Osteocyte (in vitro differentiated cells): ENCODE measurements at places on chromosomes 1 and 21. TPM values are rescaled to one million over a fixed set of nuclear protein-coding genes. Genes with fewer than 3 reads are reported as not detected.
A peak's percentile ranks its signal among the peaks of the same experiment; 100 is the strongest.

Gene PIAS3
- total RNA-seq, result 47.0 and 48.7 TPM in 2 replicates

Gene CFHR5
- total RNA-seq, result not detected in 2 replicates

Gene OR2AK2
- not detected in 2 replicates for total RNA-seq

Gene DPT
- 1.1 and 1.4 TPM in 2 replicates for total RNA-seq

Gene NLRP3
- total RNA-seq, result 0.16 and 0.44 TPM in 2 replicates

Gene AMY1C
- total RNA-seq, result not detected in 2 replicates

Gene IGSF9
- total RNA-seq, result not detected in 2 replicates

Gene CD247
- not detected in 2 replicates for total RNA-seq

Gene RHBDL2
- not detected in 2 replicates for total RNA-seq

Gene RCOR3
- total RNA-seq, result 51.0 and 54.6 TPM in 2 replicates

DNA sequence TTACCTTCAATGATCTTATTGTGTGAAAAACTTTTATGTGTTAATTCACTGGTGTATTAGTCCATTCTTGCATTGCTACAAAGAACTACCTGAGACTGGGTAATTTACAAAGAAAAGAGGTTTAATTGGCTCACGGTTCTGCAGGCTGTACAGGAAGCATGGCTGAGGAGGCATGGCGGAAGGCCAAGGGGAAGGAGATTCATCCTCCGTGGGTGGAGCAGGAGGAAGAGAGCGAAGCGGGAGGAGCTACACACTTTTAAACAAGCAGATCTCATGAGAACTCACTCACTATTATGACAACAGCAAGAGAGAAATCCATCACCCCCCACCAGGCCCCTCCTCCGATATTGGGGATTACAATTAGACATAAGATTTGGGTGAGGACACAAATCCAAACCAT is 44.2 kb upstream of the RGS7 start:
- no peak for DNase-seq
- H3K36me3 ChIP-seq, result no peaks in the 10 kb centered on the region
- H3K4me3 ChIP-seq, result no peak overlapping the region
- H3K27ac ChIP-seq, result no peak overlapping the region
- H3K4me1 ChIP-seq, result peaks cover 23% of the 10 kb centered on the region

GRCh38 chr21:35764586-35764985 is 295.7 kb downstream of the SETD4 start:
- H3K36me3 ChIP-seq, result no peaks in the 10 kb centered on the region
- H3K4me1 ChIP-seq, result no peaks in the 10 kb centered on the region
- DNase-seq, result peak; percentile 0
- no peak overlapping the region for H3K27ac ChIP-seq
- no peak overlapping the region for H3K4me3 ChIP-seq

DNA sequence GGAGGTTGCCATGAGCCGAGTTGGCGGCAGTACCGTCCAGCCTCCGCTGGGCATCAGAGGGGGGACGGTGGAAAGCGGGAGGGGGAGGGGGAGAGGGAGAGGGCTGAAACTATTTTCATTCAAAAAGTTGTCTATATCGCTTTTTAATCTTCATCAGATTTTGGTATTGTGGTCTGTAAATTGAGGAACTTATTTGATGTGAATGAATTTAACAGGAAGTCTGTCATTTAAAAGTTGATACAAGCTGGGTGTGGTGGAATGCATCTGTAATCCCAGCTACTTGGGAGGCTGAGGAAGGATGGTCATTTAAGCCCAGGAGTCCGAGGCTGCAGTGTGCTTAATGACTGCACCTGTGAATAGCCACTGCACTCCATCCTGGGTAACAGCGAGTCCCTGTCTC is 3.0 kb upstream of the EPHX4 start:
- DNase-seq, result no peak
- H3K27me3 ChIP-seq, result peaks cover 5% of the 10 kb centered on the region

DNA sequence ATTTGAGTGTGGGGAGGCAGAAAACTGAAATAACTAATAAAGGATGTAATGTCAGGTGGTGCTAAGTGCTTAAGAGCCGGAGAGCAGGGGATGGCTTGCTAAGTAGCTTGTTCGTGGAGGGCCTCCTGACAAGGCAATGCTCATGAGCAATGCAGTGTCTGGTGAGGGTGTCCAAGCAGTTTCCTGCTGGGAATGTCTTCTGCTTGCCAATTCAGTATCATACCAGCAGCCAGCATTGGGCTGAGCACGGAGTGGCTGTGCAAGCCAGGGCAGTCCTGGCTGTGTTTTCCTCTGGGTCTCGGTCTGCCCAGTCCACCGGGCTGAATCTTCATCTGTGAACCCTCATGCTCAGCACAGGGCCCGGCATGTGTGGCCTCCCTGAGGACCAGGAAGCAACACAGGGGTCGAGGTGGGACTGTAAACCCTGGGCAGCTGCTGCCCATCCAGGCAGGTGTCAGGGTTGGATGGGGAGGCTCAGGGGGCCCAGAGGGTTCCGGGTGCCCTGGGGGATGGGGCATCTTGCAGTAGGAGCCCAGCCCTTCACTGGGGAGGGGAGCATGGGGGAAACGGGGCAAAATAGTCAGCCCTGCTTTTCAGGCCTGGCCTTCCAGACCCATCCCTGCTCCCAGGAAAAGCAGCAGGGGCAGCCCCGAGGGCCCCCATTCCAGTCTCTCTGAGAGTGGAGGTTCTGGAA is 27.5 kb downstream of the EDN2 start:
- H3K36me3 ChIP-seq, result no peaks in the 10 kb centered on the region
- H3K4me1 ChIP-seq, result peaks cover 41% of the 10 kb centered on the region
- no peak overlapping the region for H3K4me3 ChIP-seq
- H3K27ac ChIP-seq, result no peak overlapping the region

- no peak overlapping the region for H3K4me3 ChIP-seq
- H3K36me3 ChIP-seq, result no peaks in the 10 kb centered on the region
- H3K4me1 ChIP-seq, result no peaks in the 10 kb centered on the region
- H3K27me3 ChIP-seq, result peaks cover 26% of the 10 kb centered on the region
- H3K27ac ChIP-seq, result no peak overlapping the region
Observed at GRCh38 chr1:24900486-24900849, 29.6 kb downstream of the RUNX3 start.

DNA sequence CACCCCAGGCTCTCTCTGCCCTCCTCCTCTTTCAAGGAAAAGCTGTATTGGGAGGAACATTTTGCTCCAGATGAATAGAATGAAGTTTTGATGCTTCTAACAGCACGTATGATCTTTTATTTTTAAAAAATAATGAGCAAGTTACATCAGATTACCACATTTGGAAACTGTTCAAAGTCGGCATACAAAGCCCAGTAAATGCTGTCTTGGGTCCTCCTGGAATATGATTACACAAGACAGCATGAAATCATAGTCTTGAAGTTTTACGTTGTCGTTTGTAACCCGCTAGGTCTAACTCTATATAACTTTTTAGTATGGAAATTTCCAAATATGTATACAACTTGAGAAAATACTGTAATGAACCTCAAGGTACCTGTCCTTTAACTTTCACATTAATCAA is 385.6 kb downstream of the HLX start:
- no peak overlapping the region for H3K27ac ChIP-seq
- no peaks in the 10 kb centered on the region for H3K27me3 ChIP-seq
- DNase-seq, result no peak
- no peak overlapping the region for H3K4me3 ChIP-seq

DNA sequence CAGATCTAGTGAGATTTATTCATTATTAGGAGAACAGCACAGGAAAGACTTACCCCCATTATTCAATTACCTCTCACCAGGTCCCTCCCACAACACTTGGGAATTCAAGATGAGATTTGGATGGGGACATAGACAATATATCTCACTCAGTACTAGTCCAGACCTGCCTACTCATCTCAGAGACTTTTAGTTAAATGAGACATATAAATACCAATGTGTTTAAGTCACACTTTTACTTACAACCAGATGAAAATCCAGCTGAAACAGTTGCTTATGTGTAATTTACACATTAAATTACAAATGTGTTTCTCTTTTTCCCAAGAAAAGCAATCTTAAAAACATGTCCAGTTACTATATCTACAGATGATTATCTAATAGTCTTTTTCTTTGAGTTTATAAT is 1145.6 kb downstream of the KCNT2 start:
- H3K4me1 ChIP-seq, result peaks cover 2% of the 10 kb centered on the region
- no peaks in the 10 kb centered on the region for H3K27me3 ChIP-seq
- no peaks in the 10 kb centered on the region for H3K36me3 ChIP-seq
- H3K27ac ChIP-seq, result no peak overlapping the region
- H3K4me3 ChIP-seq, result no peak overlapping the region

DNA sequence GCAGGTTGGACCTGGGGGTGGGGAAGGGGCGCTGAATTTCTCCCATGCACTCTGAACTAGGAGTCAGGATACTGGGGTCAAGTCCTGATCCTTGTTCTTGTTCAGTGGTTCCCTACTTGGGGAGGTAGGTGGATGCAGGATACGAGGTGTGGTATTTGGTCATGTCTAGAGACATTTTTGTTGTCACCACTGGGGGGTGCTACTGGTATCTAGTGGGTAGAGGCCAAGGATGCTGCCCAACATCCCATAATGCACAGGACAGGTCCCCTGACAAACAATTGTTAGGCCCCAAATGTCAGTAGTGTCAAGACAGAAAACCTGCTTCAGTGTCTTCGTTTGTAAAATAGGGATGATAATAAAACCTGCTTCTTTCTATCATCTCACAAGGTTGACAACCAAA is 259.0 kb upstream of the FOXD3 start:
- H3K4me3 ChIP-seq, result no peak overlapping the region
- no peaks in the 10 kb centered on the region for H3K4me1 ChIP-seq
- H3K36me3 ChIP-seq, result no peaks in the 10 kb centered on the region
- no peak for DNase-seq
- no peak overlapping the region for H3K27ac ChIP-seq
- peaks cover 9% of the 10 kb centered on the region for H3K27me3 ChIP-seq

- no peaks in the 10 kb centered on the region for H3K4me1 ChIP-seq
- H3K27ac ChIP-seq, result no peak overlapping the region
- no peaks in the 10 kb centered on the region for H3K36me3 ChIP-seq
- peaks cover 39% of the 10 kb centered on the region for H3K27me3 ChIP-seq
Observed at GRCh38 chr1:91428182-91428798, 23.7 kb upstream of the HFM1 start.

DNA sequence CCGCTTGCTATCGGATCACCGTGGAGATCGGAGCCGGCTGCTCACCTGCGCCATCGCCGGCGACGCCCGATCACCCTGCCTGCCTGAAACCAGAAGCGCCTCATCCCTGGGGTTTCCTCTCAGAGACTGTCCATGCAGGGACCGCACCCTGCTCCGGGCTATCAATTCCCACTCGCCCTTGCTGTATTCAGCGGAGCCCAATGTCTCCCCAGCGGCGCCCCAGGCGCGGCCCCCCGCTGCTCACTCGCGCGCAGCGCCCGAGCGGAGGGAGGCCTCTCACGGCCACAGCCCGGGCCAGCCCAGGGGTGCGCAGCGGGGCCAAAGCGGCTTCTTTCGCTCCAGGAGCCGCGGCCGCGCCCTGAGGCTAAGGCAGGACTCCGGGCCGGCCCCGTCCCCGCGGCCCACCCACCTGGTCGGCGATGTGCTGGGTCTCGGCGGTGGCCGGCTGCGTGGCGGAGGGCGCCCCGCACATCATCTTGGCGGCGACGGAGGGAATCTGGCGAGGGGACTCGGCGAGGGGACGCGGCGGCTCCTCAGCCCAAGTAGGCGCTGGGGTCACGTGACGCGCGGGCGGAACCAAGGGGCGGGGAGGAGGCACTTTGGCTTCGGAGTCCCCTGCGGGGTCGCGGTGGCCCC is at the start of gene CSTB:
Gene CSTB, minus strand, starts transcription at position 514 of the 636 bp plus-strand sequence. Its CDS starts 39 bp downstream, at position 475.
- H3K27ac ChIP-seq, result peak within 1 kb of the TSS; percentile 76
- peak; percentile 92 for DNase-seq
- peaks cover 12% of the 10 kb centered on the region for H3K36me3 ChIP-seq
- H3K4me3 ChIP-seq, result peak within 1 kb of the TSS; percentile 89
- H3K4me1 ChIP-seq, result peaks cover 39% of the 10 kb centered on the region
- H3K27me3 ChIP-seq, result no peaks in the 10 kb centered on the region

GRCh38 chr1:101738475-101738874 is 258.3 kb downstream of the OLFM3 start:
- H3K4me3 ChIP-seq, result no peak overlapping the region
- no peak overlapping the region for H3K27ac ChIP-seq
- H3K36me3 ChIP-seq, result no peaks in the 10 kb centered on the region
- no peak for DNase-seq
- H3K4me1 ChIP-seq, result peaks cover 8% of the 10 kb centered on the region
- no peaks in the 10 kb centered on the region for H3K27me3 ChIP-seq

- DNase-seq, result no peak
- no peak overlapping the region for H3K4me3 ChIP-seq
- no peaks in the 10 kb centered on the region for H3K4me1 ChIP-seq
- peaks cover 11% of the 10 kb centered on the region for H3K36me3 ChIP-seq
- no peak overlapping the region for H3K27ac ChIP-seq
- H3K27me3 ChIP-seq, result no peaks in the 10 kb centered on the region
Observed at GRCh38 chr1:66916320-66916719, 8.3 kb downstream of the DNAI4 start.

DNA sequence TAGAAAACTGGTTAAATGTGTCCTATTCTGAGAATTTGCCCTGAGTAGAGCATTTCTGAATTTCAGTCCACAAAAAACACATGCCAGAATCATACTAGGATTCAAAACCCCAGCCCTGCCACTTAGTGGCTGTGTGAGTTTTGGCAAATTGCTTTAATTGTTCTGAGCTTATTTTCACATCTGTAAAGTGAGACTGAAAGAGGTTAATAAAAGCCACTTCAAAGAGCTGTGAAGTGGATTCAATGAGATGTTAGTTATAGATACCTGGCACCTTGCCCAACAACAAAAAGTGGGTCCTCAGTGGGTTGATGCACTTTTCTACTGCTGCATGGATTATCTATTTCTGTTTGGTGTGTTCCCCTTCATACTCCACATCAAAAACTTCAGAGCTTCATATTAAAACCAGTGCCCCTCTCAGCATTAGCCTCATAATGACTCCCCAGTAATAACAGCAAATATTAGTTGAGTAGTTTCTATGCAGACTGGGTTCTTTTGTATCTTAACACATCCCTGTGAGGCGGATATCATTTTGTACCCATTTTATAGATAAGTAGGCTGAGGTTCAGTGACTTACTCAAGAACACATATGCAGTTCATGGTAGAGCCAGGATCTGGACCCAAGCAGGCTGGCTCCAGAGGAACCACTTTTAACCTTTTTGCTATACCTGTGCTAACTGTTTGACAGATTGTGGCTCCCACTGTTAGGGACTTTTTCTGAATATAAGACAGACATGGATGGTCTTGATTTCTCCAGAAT is 14.2 kb upstream of the ADORA3 start:
- H3K4me3 ChIP-seq, result no peak overlapping the region
- H3K4me1 ChIP-seq, result no peaks in the 10 kb centered on the region
- no peaks in the 10 kb centered on the region for H3K36me3 ChIP-seq
- H3K27me3 ChIP-seq, result peaks cover 7% of the 10 kb centered on the region
- DNase-seq, result no peak

GRCh38 chr1:85199667-85200462 is 951 bp downstream of the SYDE2 start:
- no peaks in the 10 kb centered on the region for H3K27me3 ChIP-seq
- H3K4me1 ChIP-seq, result peaks cover 67% of the 10 kb centered on the region
- no peak for DNase-seq
- H3K4me3 ChIP-seq, result peak overlapping the region; percentile 76

DNA sequence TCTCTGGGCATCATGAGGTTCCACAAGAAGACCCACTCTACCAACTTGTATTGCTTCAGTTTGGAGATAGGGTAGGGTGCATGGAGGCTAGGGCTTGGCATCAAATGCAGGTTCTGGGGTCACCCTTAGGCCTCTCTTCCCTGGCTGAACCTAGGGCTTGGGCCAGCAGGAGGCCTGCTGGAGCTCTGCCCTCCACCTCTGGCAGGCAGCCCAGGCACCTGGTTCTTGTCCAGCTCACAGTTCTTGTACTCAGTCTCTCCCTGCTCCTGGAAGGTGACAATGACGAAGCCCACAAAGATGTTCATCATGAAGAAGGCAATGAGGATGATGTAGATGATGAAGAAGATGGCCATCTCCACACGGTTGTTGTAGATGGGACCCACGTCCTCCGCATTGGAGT is 37.5 kb upstream of the KIF21B start:
- peaks cover 32% of the 10 kb centered on the region for H3K27me3 ChIP-seq
- no peak overlapping the region for H3K27ac ChIP-seq
- DNase-seq, result no peak
- H3K4me1 ChIP-seq, result peaks cover 19% of the 10 kb centered on the region
- no peak overlapping the region for H3K4me3 ChIP-seq
